ENCODE measurements at places on chromosomes 12 and 14.
A peak's percentile ranks its signal among the peaks of the same experiment; 100 is the strongest.

DNA sequence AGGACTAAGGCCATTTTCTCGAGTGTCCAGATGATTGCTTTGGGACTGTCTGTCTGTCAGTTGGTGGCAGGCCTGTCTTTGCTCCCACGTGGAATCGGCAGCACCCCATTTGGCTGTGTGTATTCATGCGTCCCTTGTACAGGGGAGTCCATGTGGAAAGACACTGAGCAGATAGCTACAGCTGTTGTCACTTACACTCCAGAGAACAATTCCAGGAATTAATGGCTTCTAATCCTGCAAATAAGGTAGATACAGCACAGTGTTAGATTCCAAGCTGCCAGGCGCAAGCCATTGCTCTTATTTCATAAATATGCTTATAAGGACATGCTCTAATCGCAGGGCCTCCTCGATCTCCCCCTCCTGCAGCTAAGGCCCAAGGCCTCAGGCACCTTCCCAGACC, 208.8 kb downstream of the VRK1 start:
- DNase-seq, result no peak

DNA sequence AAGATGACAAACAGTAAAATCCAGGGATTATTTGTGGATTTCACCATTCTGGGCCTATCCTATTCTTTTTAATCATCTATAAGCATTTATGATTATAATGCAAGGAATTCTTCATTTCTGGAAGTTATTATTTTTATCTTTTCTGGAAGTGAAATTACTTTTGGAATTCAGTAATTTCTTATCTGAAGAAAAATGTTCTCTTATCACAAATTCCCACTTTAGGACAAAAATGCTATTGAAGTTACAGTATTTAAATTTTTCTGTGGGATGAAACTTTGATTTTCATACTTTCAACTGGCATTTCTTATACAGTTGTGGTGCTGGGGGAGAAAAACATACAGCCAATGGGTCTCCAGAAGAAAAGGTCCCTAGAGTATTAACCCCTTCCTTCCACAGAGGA, 96.0 kb downstream of the CAND1 start:
- DNase-seq, result no peak

DNA sequence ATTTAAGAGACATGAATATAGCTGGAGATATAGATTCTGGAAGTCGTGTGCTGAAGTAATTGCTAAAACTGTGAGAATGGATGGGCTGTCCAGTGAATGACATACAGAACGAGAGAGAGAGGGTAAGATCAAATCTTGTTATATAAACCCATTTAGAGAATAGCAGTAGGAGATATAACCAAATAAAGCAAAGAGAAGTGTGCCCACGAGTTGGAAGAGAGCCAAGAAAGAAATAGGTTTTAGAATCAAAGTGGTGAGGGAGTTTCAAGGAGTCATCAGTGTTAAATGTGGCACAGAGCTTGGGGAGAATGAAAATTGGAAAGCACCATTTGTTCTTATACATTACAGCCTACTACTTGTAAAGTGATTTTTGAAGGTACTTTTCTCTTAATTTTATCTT, 19.2 kb downstream of the TOGARAM1 start:
- DNase-seq, result no peak

DNA sequence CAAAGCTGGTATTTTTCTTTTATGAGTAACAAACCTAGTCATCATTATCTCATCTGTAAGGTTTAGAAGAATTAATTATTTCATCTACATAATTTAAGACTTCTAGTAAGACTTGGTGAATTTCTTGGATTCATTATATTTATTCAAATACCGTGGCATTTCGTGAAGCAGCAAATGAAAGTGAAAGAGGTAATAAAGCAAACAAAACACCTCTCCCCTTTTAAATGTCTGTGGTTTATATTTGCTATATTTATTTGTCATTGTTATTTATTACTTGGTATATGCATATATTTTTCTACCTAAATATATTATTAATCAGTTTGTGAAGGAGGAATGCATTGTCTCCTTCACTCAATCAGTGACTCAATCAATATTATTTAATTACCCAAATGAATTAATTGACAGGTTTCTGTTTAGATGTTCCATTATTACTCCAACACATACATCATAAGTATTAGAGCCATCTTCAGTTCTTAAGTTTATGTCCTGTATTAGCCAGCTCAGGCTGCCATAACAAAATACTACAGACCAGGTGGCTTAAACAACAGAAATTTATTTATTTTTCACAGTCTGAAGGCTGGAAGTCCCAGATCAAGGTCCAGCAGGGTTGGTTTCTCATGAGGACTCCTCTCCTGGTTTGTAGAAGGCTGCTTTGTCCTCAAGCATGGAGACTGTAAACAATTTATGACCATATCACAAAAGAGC, 6.6 kb downstream of the CFAP54 start:
- DNase-seq, result no peak

DNA sequence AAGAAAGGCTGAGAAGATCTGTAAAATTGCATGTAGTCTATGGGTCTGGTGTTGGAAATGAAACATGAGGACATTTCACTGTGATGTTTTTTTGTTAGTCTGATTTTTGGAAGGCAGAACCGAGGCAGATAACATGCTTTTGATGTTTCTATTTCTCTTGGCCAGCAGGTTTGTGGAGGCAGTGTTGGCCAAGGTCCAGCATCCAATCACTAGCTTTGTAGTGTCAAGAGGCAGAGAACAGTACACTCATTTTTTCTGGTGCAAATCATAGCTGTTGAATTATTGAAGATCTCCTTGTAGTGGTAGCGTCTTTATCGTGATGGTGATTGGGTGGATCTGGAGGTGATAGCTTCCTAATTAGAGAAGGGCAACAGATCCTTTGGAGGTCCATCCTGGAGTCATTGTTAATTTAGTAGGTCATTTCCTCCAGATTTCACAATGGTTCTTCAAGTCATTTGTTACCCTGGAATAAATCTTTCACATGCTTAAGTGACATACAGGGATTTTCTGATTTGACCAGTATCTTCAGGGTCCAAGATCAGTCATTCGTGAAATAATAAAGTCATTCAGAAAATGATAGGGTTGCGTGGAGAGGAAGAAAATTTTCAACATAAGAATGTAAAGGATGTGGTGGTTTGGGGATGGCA, 252.4 kb upstream of the CPNE8 start:
- DNase-seq, result no peak

DNA sequence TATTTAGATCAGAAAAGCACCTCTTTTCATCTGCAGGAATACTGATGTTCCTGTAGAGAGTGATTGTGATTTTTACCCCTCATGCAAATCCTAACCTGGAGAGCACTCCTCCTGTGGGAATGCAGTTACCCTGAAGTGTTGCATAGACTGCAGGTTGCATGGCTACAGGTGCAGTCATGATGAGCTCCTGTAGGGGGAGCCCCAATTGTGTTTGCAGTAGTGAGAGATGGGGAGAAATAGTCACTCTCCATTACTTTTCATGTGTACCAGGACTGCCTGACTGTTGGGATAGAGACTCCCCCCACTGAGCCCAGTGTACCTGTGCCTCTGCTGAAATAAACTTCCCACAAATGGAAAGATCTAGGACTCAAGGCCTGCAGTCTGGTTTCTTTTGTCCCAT, 1086.5 kb downstream of the SLC6A15 start:
- DNase-seq, result no peak

DNA sequence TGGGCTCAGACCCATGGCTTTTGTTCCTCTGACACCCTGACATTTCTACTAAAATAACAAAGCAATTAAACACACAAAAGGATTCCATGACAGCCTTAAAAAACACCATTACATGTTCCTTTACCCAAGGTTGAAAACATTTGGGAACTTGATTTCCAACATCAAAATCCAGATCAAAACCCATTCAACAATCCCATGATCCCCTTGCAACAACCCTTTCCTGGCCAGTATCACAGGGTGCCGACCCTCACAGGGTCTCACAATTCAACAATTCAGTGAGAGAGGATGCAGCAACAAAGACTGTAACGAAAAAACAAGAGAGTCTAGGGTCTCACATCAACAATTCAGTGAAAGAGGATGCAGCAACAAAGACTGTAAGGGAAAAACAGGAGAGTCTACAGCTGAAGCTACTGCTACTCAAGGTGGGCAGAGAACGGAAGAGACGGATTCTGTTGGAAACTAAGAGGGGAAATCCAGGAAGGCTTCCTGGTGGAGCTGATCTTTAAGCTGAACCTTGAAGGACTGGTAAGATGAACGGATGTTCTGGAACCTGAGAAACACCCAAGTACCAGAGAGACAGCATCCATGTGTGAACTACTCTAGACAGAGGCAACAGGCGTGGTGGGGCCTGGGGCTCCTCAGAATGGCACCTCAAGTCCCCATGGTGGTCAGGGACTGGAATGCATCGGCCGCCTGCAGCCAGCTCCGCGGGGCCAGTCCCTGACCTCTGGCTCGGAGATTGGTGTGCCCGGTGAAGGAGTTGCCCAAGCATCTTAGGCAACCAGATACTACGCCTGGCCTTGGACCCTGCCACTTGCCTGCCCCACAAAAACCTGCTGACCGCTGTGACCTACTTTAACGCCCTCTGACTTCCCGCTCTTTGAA, 22.7 kb upstream of the ZFP36L1 start:
- no peak for DNase-seq

- no peak for DNase-seq
These were observed 99.6 kb upstream of the PLXNC1 start for GRCh38 chr12:94048757-94049156.

- DNase-seq, result no peak
These were observed 15.2 kb downstream of the PTHLH start for GRCh38 chr12:27957366-27957765.

- DNase-seq, result no peak
These were observed 13.4 kb downstream of the GMFB start for GRCh38 chr14:54475187-54475899.

- DNase-seq, result peak; percentile 48
These were observed 73.1 kb upstream of the CEP83 start for GRCh38 chr12:94532490-94533422.

DNA sequence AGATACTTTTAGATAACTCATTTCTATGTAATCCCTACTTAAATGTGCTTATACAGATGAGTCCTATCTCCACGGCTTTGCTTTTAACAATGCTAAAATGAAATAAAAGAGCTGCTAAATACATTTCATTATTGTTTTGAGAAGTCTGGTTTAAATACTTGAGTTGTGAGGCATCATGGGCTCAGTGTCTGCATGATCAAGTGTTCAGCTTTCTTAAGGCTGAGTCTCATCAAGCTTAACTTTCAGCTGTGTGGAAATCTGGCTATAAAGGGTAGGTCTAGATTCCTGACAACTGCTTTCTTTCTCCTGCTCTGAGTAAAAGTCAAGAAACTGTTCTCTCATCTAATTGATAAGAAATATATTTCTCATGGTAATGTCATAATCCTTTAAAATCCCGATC, 235.4 kb downstream of the FSCB start:
- DNase-seq, result no peak

DNA sequence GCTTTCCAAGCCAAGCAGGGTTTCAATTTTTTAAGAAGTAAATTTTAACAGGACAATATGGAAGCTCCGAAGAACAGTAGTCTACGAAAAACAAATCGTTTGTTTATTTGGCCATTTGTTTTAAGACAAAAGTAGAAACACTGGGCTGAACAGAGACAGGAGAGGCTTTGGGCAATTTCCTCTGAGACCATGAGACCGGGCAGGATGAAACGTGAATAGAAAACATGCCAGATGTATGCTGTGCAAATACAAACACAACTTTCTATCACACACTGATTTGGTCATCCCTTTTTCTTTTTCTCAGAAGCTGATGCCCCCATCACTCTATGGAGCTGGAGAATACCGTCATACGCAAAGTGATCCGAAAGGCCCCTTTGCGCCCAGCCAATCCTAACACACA, 1111.1 kb downstream of the BCL11B start:
- no peak for DNase-seq

- no peak for DNase-seq
These were observed 64.3 kb upstream of the RBM19 start for GRCh38 chr12:114030451-114030850.

DNA sequence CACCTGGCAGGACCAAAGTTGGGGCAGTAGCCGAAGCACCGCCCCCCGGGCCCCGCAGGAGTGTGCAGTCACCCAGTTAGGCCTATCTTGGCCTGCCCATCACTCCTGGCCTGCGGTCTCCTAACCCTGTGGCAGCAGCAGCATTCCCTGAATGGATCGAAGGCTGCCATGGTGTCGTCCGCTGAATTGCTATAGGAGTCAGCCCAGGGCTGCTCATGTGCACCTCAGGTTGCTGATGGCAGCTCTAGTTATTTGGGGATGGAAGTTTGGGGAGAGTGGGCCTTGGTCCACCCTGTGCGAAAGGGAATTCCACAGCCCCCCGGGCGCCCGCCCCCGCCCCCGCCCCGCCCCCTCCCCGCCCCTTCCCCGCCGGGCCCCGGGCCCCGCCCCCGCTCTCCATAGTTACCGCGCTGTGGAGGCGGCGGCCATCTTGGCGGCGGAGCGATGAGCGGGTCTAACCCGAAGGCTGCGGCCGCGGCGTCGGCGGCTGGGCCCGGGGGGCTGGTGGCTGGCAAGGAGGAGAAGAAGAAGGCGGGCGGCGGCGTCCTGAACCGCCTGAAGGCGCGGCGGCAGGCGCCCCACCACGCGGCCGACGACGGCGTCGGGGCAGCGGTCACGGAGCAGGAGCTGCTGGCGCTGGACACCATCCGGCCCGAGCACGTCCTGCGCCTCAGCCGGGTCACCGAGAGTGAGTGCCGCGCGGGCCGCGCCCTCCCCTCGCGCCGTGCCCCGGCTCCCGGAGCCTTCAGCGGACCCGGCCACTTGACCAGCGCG, at the start of gene UNC119B:
UNC119B (plus strand) TSS at position 428 of the 774 bp plus-strand sequence; CDS start at position 445, 17 bp downstream.
- peak; percentile 49 for DNase-seq

DNA sequence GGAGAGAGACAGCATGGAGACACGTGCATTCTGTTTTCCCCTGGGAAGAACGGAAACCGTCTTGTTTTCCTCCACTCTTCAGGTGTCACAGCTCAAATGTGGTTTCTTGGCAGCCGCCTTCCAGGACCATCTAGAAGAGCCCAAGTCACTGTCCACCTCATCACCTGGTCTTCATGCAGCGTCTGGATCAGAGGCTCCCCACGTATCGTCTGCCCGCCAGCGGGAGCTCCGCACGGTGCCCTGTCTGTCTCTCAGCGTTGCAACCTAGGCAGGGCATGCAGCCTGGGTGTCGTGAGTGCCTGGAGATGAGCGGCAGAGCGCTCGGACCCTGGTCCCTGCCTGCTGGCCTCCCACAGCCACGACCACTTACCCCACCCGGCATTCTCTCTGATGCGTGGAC, 117.5 kb downstream of the PIWIL1 start:
- no peak for DNase-seq

DNA sequence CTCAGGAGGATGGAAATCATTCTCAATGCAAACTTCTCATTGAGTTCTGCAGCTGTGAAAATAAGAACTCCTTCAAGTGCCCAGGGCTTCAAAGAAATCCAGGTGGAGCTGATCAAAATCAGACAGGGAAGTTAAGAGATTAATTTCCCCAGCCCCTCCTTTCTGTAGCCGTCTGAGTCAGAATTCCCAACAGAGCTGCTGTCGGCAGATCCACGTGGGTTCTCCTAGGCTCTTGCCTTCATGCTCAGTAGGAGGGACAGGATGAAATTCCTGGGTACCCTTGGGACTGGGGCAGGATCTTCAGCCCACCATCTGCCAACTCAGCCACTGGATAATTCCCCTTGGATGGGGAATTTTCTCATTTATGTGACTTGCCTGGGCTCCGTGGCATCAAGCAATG, 13.3 kb downstream of the TGFB3 start:
- DNase-seq, result no peak

- DNase-seq, result no peak
These were observed 39.5 kb upstream of the NT5DC3 start for GRCh38 chr12:103880299-103881142.

GRCh38 chr14:53894456-53894855, 62.2 kb downstream of the BMP4 start:
- no peak for DNase-seq

GRCh38 chr12:31817120-31817519, 88.3 kb upstream of the AMN1 start:
- no peak for DNase-seq

Measured in stimulated activated CD8-positive, alpha-beta memory T cell treated with anti-CD3 and anti-CD28 coated beads, Interleukin-15, amount 100 ng/mL, for 48 hours (primary cell).